ENCODE measurements at places on chromosomes 13 and 19.

- DNase-seq, result no peak
Measured at GRCh38 chr13:99412856-99413255, 88.4 kb upstream of the TM9SF2 start.

DNA sequence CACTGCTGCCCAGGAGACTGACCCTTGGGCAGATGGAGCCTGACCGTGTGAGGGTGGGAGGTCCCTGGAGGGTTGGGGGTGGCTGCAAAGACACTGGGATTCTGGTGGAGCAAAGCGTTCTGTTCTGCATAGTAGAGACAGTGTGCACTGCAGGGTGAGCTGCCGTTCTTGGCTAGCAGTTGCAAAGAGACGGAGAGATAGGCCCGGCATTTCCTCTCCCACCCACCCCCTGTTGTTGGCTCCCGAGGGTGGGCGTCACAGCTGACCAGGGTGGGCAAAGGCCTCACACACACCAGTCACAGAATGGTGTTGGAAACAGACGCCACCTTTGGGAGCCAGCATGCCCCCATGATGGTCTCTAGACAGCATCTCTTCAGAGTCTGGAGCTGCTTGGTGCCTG, 11.4 kb downstream of the TMEM255B start:
- DNase-seq, result no peak

- no peak for DNase-seq
Measured at GRCh38 chr13:48748681-48749080, 95.0 kb downstream of the CYSLTR2 start.

DNA sequence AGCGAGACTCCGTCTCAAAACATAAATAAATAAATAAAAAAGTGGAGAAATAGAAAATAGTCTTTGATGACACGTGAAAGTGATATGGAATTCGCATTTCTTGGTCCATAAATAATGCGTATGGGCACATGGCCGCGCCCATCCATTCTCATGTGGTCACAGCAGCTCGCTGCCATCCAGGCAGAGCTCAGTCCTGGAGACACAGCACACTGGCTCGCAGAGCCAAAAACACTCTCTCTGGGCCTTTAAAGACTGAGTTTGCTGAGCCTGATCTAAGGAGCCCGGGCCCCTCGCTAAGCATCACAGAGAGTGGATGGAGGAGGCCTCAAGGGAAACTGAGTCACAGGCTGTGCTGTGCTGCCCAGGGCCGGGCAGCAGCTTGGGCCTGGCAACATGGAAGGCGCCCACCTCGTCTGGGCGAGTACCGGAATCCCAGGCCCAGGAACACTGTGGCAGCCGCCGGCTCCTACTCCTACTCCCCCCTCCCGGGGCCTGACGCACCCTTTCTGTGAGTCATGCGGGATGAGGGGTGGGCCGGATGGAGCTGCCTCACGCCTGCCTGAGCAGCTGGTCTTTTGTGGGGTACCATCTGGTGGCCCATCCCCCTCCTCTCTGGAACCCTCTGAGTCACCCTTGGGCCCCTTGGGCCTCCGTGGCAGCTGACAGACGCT, 28.9 kb upstream of the CACTIN start:
- DNase-seq, result no peak
